ENCODE measurements at places on chromosomes 4 and X.

DNA sequence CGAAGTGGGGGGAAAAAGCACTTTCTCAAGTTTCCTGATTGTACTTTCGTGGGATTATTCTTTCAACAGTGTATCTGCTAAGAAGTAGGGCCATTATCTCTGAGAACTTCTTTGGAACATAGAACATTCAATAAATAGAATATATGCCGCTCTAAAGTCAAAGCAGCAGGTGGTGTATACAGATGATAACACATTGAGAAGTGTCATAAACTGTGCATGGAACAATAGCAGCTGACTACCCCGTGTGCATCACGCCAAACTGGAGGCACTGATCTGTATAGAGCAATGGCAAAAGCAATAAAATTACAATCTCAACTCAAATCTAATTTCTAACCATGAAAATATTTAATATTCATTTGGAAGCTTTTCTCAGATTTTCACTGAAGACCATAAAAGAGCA, 175.3 kb downstream of the DCTD start:
- DNase-seq: no peak

DNA sequence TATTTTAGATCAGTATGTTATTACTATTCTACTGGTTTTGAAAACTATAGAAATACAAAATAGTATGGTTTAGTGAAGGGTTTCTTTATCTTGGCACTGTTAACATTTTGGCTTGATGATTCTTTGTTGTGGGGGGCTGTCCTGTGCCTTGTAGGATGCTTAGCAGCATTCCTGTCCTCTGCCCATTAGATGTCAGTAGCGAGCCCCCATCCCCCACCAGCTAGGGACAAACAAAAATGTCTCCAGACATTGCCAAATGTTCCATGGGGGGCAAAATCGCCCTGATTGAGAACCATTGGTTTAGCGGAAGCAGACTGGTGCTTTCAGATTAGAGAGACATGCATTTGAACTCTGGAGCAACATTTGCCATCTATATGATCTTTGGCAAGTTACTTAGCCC, 23.3 kb downstream of the SPARCL1 start:
- DNase-seq: no peak

DNA sequence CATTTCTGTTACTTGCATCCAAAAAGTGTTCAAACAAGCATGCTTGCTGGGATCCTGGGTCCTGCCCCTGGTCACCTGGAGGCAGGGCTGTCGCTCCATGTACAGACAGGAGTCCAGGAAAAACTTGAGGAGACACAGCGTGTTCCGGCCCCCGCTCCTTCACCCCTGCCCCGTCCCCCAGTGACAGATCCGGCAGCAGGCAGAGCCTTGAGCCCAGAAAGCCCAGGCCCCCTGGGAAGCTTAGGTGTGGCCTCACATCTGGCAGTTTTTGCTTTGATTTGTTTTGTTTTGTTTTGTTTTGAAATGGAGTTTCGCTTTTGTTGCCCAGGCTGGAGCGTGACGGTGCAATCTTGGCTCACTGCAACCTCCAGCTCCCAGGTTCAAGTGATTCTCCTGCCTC, 67.0 kb downstream of the TRMT44 start:
- DNase-seq: no peak

DNA sequence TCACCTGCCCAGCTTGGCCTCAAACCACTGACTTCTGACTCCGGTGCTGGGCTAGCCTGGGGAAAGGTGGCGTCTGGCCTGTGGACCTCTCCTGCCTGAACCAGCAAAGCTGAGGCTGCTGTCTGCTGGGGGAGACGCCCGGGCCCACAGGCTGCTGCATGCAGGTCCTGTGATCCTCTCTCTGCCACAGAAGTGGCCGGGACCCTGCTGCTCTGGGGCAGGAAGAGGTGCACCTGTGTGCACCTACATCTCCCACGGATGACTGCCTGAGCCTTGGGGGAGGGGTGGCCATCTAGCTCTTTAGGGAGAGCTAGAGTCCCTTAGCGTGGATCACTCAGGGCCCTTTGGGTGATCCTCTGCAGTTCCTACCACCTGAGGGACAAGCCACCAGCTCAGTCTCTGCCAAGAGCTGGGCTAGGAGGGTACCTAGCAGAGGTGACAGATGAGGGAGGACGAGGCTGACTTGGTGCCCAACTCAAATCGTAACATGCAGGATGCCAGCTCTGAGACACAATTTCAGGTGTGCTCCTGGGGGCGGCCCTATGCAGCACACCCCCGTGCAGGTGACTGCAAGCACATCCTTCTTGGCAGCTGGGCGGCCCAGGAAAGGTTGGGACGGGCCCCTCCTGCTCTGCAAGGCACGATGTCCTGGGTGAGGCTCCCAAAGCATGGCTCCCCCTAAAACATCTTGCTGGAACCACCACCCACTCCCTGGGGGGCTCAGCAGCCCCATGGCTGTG, 22.5 kb downstream of the LETM1 start:
- DNase-seq: no peak

DNA sequence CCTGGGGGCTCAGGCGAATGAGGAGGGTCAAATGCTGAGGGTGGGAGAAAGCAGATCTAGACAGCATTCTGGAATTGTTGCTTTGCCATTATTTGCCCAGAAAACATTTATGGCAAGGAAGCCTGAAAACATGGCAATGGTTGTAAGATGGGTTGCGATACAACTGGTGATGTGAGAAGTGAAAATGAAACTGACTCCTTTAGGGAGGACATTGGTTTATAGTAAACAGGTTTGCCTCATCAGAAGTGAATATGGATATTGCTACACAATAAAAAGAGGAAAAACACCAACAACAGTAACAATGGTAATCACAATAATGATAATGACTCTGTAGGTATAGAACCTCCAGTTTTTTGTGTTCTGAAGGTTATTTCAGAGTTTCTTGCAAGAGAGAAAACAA, 107.0 kb upstream of the TBC1D9 start:
- no peak for DNase-seq

All from NCI-H1417 treated with DMSO at 0.1 percent for 48 hours (cell line).